NCI-H2081 treated with DMSO at 0.1 percent for 48 hours (cell line): ENCODE measurements at places on chromosomes 16 and 17.

DNA sequence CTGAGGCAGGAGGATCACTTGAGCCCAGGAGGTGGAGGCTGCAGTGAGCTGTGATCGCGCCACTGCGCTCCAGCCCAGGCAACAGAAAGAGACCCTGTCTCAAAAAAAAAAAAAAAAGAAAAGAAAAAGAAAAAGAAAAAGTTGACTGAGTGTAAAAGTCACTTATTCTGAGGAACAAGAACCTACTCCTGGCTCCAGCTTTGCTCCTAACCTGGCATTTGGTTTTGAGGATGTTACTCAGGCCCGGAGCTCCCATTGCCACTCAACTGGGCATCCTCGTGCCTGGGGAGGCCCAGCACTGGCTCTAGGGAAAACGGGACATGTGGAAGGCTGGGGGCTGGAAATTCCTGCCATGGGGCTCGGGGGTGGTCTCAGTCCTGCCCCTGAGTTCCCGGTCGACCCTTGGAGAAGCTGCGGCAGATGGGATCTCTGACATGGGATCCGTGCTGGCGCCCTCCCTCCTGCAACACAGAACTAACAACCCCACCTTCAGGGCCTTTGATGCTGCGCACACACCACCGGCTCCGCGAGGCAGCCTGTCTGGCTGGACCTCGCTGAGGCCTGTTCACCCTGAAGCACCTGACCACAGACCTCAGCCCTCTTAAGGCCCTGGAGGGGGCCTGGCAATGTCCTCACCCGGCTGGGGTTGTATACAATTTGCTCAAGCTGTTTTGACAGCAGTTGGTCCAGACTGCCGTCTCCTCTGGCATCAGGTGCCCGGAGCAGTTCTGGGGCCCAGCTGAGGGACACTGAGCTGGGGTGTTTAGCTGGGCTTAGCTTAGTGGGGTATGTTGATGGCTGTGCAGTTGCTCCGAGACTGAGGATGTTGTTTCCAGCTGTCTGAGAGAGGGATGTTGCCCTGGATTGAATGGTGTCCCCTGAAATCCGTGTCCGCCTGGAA lies 12.3 kb downstream of the CD7 start:
- no peak for DNase-seq

GRCh38 chr16:70646260-70647241 lies at the start of gene IL34:
IL34 (plus strand) TSS chr16:70646559; CDS start chr16:70646948, 389 bp downstream.
- DNase-seq, result no peak

DNA sequence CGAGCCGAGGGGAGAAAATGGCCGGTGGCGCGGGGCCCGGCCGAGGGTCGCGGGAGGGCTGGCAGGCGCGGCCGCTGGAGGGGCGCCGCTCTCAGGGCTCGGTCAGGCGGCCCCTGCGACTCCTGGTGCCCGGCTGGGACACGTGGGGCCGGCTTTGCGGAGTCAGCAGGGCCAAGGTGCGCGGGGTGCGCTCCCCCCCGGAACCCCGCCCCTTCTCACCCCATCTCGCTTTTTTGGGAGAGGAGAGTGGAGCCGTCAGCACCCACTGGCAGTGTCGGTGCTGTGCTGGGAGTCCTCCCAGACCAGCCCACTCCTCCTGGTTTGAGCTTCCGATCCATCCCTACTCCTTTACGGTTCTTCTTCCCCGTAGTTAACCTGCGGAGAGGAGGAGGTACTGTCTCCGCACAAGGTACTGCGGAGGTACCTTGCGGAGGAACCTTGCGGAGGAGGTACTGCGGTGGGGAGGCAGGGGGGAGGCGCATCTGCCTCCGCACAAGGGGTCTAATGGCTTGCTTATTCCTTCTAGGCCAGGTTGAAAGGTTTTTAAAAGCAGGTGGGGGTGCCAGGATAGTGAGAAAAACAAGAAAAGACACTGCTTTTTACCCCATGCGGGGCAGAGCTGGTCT lies 19.1 kb upstream of the CBX8 start:
- DNase-seq, result no peak

DNA sequence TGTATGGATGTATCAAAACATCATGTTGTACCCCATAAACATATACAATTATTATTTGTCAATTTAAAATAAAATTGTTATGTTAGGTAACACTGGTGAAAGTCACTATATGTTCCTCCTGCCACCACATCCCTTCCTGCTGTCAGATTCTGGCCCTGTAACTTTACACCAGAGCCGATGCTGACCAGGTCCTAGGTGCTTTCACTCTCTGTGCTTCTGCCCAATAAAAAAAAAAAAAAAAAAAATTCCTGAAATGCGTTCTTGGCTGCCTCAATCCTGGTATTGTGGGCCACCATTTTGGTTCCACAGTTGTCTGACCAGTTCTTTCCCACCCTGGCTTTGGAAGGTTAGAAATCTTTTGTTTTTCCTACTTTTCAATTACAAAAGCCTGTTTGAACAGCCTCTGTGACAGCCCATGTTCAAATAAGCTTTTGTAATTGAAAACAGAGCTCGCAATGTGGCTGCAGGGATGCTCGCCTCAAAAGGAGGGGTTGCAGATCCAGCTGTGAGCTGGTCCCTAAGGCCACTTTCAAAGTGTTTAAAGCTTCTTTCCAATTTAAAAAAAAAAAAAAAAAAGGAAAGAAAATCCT lies 831.0 kb upstream of the EEF2KMT start:
- no peak for DNase-seq
